ENCODE measurements at places on chromosomes 1 and 21. TPM values are rescaled to one million over a fixed set of nuclear protein-coding genes. Genes with fewer than 3 reads are reported as not detected.

DNA sequence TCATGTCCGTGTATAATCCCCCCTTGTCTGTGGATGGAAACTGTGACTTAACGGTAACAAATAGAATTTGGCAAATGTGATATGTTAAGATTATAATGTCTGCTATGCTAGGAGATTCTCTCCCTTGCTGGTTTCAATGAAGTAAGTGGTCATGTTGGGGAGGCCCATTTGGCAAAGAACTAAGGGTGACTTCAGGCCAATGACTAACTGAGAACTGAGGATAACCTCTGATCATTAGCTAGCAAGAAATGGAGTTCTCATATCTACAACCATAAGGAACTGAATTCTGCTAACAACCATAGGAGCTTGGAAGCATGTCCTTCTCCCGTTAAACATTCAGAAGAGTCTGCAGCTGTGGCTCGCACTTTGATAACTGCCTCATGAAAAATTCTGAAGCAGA, 2.3 kb downstream of the IFI44L start:
- DNase-seq: no peak

DNA sequence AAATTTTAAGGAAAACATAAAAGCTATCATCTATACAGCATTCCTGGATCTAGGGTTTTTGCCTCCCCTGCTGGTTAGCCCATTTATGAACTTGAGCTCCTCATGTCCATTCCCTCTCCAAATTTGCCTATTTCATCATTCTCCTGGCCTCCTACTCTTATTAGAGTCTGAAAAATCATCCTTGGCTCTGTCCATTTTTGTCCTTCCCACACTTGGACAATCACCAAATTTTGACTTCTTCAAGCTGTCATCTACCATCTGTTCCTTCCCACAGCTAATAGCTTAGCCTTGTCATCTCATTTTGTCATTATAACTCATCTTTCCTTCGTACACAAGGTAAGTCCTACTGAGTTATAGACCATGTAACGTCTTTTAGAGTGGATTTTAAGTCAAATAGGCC, 2.2 kb upstream of the HENMT1 start:
- no peak for DNase-seq

MCOLN2 gene
- total RNA-seq: not detected

- DNase-seq: no peak
These were observed 26.3 kb upstream of the KIAA0040 start for GRCh38 chr1:175218786-175219434.

DNA sequence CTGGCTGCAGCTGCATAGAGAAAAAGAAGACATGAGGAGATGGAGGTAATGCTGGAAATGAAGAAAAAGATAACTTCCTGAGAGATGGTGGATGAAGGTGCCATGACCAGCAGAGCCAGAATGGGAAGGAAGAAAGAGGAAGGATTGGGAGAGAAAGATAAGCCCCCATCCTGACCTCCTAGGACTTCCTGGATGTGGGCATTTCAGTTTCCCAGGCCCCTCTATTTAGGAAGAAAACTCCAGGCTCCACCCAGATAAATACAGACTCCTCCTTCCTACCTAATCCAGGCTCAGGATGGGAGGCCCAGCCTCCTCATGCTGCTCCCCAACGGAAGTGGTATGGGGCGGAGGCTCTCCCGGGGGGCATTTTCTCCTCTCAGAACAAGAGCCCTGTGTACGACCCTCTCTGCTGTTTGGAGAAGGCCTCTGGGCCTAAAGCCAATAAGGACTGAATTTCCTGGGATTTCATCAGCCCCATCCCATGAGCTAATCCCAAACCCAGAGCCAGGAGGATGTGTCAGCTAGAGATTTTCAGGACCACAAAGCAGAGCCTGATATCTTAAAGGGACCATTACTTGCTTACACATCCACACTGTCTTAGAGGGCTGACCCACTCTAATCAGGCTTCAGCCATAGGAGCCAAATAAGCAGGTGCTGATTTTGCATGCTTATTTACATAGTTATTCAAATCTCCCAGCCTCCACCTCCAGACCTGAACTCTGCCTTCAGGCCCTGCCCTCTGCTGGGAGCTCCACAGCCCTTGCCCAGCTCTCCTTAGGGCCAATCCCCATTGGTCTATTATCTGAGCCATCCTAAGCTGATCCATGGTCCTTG, 5.1 kb upstream of the ARHGEF2 start:
- no peak for DNase-seq

DNA sequence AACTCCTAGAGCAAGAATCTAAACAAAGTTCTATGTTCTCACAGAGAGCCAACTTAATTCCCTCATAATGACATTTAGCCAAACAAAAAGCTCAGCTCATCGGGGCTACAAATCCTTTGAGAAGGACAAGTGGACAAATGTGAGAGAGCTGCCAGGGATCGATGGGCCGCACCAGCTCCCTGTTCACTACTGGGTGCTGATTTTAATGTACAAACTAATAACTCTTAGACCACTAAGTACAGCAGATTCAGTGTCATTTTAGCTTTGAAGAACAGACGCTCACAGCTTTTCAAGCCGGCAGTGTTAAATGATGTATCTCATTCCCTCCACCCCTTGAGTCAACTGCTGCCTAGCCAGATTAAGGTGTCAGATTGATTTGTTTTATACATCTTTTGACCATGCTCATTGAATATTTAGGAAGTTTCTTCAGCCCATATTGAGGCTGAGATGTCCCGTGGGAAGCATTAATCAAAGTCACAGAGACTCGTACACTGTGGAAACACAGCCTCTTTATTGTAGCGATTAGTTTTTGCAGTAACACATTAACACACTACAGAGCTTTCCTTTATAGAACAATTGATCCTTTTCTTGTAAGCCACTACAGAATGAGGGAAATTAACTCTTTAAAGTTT, 21.1 kb downstream of the PROX1 start:
- DNase-seq: no peak

GABRD gene
- 0.62 TPM for total RNA-seq

GRCh38 chr21:25776440-25776839, 41.7 kb downstream of the GABPA start:
- no peak for DNase-seq

- DNase-seq: no peak
These were observed 66.4 kb downstream of the PHTF1 start for GRCh38 chr1:113692824-113693431.

DNA sequence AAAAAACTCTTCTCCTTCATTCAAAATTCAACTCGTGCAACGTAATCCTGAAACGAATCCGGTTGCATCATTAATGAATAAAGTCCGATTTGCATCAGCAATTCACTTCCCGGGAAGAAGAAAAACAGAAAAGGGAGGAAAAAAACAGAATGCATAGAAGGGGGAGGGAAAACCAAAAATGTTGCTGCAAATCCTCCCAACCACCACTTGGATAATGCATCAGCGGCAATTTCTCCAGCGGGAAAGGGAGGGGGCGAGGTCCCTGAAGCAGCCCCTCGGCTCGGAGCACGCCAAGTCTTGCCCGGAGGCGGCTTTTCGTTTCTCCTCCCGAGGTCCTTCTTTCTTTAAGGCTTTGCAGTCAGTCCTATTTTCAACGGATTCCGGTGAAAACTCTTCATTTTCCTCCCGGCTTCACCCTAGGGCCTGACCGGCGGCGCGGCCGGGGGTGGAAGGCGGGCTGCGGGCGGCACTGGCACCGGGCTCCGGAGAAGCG, 723 bp downstream of the CDC42BPA start:
- DNase-seq: no peak

GSTM5 gene
- 1.9 TPM for total RNA-seq

All from occipital lobe (tissue), 3 donors.